ENCODE measurements at places on chromosomes 16 and 17. TPM values are rescaled to one million over a fixed set of nuclear protein-coding genes. Genes with fewer than 3 reads are reported as not detected.

Gene GRAPL
- total RNA-seq, result not detected

Gene ABCA6
- total RNA-seq, result not detected

Gene GFAP
- 0.85 TPM for total RNA-seq

Gene ALOX12B
- total RNA-seq, result 1.2 TPM

Gene MYO18A
- 26.3 TPM for total RNA-seq

Gene TSNAXIP1
- 0.64 TPM for total RNA-seq

Gene CDC6
- total RNA-seq, result 52.7 TPM

Gene MYCBPAP
- 0.32 TPM for total RNA-seq

Gene OSGIN1
- 33.8 TPM for total RNA-seq

Gene CACNA1H
- total RNA-seq, result 15.9 TPM

Gene CDK12
- total RNA-seq, result 38.9 TPM

Gene TEKT1
- 0.04 TPM for total RNA-seq

Gene ADAD2
- total RNA-seq, result not detected

Gene TEX19
- 0.39 TPM for total RNA-seq

Gene PIPOX
- 0.26 TPM for total RNA-seq

Gene GAST
- not detected for total RNA-seq

Gene FOXN1
- total RNA-seq, result 0.06 TPM

Gene WNK4
- total RNA-seq, result 1.1 TPM

Gene GLIS2
- total RNA-seq, result 28.3 TPM

Gene KRTAP4-9
- not detected for total RNA-seq

Gene KRT40
- not detected for total RNA-seq

Gene TPPP3
- 16.5 TPM for total RNA-seq

Gene KRTAP4-4
- total RNA-seq, result not detected

Gene TBC1D3C
- not detected for total RNA-seq

Gene STX1B
- 1.8 TPM for total RNA-seq

Data from A549 treated with Mapracorat at 1 μM for 4 hours (cell line).